CD4-positive, alpha-beta memory T cell (primary cell): ENCODE measurements at places on chromosomes 3 and 15. TPM values are rescaled to one million over a fixed set of nuclear protein-coding genes. Genes with fewer than 3 reads are reported as not detected.
A peak's percentile ranks its signal among the peaks of the same experiment; 100 is the strongest.

DNA sequence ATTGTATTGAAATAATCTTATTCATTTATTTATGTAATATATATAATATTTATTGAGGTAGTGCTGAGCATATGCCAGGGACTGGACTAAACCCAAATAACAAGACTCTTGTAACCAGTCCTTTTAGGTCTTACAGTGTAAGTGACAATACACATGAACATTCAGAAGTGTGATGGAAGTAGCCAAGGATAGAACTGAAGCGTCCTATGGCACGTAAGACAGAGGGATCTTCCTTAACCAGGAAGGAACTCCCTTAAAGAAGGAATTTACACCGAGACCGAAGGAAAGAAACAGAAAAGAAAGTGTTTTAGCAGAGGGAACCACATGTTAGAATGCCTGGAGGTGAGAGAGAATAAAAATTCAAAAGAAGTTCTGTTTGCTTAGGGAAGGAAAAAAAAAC is 23.6 kb upstream of the CLDN1 start:
- no peak for DNase-seq

DNA sequence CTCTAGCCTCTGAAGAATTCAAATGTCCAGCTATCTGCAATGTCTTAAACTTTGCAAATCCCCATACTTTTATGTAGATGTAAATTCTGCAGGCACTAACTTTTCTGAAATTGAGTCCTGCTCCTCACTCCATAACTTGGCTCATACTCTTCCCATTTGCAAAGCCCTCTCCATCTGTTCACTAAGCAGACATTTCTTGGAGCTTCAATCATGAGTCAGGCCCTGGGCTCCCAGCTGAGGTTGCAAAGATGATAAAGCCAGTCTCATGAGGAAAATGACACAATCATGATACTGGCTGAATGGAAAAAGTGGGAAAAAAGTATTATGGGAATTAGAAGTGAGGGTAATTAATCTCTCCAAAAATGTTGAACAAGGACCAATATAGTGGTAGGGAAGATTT is 507.6 kb downstream of the NR2F2 start:
- DNase-seq, result no peak

DNA sequence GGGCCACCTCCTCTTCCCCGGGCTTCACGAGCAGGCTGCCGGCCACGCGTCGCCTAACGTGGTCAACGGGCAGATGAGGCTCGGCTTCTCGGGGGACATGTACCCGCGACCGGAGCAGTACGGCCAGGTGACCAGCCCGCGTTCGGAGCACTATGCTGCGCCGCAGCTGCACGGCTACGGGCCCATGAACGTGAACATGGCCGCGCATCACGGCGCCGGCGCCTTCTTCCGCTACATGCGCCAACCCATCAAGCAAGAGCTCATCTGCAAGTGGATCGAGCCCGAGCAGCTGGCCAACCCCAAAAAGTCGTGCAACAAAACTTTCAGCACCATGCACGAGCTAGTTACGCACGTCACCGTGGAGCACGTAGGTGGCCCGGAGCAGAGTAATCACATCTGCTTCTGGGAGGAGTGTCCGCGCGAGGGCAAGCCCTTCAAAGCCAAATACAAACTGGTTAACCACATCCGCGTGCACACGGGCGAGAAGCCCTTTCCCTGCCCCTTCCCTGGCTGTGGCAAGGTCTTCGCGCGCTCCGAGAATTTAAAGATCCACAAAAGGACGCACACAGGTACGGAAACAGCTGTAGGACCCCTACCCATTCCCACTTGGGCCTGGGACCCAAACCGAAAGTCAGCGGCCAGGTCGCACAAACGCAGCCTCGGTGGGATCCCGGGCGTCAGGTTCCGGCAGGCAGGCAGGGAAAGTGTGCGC is 1.5 kb downstream of the ZIC1 start:
- DNase-seq, result peak; percentile 10

DNA sequence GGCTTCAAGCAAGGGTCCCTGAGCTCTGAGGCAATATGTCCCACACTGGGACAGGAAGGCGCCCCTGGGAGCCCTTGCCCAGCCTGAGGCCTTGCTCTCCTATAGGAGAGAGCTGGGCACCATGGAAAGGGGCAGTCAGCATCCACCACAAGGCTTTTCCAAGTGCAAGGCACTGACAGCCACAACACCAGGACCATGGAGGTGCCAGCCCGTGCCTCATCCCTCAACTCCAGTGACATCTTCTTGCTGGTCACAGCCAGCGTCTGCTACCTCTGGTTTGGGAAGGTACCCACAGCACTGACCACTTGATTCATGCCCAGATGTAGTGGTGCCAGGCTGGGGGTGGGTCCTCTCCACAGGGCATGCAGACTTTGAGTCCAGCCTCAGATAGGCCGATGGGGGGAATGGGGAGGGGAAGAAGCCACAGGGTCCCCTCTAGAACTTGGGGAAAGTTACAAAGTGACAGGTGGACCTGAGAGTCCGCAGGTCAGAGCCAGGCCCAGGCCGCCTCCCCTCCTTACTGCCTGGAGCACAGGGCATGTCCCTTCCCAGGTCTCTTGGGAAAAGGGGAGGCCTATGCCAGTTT is 11.8 kb downstream of the VILL start:
- DNase-seq, result no peak

DNA sequence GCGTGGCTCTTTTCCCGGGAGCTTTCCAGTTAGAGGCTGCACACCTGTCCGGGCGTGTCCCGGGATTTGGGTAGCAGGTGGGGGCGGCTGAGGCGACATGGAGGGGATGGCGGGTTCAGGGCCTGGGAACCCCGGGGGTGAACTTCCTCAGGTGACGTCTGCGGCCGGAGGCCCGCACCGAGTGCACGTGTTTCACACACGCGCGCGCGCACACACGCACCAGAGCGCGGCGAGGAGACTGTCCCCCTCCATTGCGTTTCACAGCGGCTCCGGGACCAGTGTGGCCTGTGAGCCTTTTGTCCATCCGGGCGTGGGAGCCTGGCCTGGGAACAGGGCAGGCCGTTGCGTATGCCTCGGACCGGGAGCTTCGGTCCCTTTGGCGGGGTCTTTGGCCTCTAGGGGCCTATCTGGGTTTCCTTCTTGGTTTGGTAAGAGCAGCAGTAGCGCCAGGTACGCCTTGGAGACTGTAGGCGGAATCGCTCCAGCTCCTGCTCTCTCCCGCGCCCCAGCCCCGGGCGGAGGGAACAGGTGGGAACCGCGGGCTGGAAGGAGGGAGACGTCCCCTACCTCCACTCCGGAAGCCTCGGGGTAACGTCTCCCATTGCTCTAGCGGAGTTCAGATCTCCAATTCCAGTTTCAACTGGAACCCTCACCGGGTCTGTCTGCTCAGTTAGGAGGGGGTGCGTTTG is 220.0 kb downstream of the MEIS2 start:
- no peak for DNase-seq

GRCh38 chr15:39501366-39502081 is 79.4 kb upstream of the THBS1 start:
- DNase-seq, result no peak

GRCh38 chr15:47870956-47871625 is 153.8 kb downstream of the SEMA6D start:
- no peak for DNase-seq

- DNase-seq, result no peak
These were observed 314.7 kb upstream of the ROPN1 start for GRCh38 chr3:124306665-124307064.

GRCh38 chr3:188706176-188706575 is 465.6 kb upstream of the TPRG1 start:
- DNase-seq, result no peak

DNA sequence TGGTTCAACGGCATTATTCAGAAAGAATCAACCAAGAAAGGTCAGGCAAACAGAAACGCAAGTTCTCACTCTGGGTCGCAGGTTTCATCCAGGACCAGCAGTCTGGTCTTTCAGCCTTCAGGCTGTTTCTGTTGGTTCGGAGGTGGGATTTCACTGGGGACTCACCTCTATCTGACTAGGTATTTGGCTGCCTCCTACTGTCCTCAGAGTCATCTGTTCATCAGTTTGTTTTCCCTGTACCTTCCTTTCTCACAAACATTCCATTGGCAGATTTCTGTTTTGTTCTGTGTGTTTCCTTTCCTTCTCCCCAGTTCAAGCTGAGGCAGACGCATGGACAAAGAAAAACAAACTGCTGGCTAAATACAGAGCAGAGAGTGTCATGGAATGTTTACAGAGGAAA is 1046.6 kb upstream of the CFAP20DC start:
- DNase-seq, result no peak

GRCh38 chr15:34043391-34043790 is 4.4 kb upstream of the AVEN start:
- no peak for DNase-seq

DNA sequence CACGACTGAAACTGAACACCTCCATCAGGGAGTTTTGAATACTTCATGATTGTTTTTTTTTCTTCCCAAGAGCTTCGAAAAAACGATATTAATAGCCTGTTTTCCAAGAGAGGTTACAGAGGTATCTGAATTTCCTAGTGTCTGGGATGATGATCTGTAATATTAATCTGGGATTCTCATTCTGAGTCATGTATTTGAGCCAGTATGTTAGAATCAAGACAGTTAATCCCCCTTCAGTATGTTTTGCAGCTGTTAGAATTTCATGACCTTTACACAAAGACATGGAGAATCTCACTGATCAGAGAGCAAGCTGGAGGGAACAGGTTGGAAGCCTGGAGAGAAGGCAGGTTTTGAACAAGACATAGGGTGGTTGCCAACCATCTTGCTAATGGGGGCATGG is 234.5 kb upstream of the GAP43 start:
- DNase-seq, result no peak

DNA sequence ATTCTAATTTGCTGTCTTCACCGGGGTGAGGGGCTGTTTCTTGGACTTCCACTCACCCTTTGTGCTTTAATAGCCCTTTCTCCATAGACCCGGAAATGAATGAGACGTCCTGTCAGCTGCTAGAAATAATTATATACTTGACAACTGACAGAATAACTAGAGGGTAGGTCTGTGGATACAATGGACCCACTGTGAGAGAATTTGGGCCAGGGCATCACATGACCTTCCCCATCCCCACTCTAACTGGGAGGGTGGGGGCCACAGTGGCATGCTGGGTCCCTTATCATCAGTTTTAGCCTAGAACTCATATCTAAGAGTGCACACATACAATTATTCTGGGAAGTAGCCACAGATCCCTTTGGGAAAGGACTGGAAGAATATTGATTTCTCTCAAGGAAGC is 25.9 kb upstream of the MINAR1 start:
- DNase-seq, result no peak

DNA sequence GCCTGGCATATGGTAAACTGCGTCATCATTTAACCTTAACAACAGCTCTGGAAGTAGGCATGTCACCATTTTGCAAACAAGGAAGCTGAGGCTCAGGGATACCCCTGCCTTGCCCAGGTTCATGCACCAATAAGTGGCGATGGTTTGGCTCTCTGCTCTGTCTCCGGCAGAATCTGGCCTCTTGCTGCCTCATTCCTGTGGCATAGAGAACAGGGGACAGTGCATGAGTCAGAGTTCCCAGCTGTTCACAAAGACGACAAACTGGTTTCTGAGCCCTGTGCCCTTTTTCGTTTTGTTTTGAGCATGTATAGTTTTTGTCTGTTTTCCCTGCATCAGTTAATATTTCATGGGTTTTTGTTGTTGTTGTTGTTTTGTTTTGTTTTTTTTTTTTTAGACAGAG is 236.8 kb downstream of the OPA1 start:
- DNase-seq, result no peak

GRCh38 chr3:71444861-71445259 is 138.7 kb downstream of the FOXP1 start:
- no peak for DNase-seq

- DNase-seq, result no peak
These were observed 5.8 kb downstream of the MCM2 start for GRCh38 chr3:127604035-127604434.

DNA sequence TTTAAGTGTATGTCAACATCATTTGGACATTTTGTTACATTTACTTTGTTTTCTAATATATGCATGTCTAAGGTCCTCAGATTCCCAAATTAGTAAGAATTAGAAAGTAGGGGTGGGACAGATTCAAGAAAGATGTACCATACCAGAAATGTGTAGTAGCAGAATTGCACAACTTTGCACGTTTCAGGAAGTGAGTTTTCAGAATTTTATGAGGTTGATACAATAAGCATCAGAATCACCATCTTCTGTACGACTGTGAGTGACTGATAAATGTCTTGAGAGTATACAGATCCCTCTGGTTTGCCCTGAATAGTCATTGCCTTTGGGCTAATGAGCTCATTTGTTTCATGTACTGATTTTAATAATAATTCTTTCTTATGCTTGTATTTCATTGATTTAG is 9.3 kb downstream of the ARIH2 start:
- no peak for DNase-seq

DNA sequence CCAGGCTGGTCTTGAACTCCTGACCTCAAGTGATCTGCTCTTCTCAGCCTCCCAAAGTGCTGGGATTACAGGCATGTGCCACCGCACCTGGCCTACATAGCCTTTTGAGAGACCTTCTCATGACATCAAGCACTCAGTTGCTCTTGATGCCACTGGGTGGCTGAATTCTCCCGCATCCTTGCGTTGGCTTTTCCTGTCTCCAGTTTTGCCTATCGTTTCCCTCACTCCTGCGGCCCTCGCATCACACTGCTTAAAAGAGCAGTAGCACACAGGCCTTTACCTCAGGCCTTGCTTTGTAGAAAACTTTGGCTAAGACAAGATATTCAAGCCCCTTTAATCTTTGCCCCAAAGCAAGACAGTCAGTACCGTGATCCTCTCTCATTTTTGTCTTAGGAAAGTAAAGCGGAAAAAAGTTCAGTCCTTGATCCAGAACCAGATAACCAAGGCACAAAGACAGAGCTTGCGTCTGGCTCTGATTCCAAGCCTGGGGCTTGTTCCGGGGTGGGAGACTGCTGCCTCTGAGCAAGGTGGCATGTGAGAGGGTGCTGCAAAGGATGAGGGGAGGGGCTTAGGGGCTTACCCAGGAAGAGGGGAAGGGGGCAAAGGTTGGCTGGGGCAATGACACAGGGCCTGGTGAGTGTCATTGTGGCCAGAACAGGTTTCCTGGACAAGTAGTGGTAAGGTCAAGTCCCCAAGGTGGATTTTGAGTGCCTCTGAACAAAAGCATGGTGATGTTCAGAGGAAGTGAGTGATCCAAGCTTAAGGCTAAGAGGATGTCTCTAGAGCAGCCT is 175.0 kb upstream of the TLE3 start:
- DNase-seq, result no peak

The TIMP4 gene
- not detected for total RNA-seq

The GATM gene
- 1.1 TPM for total RNA-seq

The P2RY1 gene
- 0.08 TPM for total RNA-seq

The CNBP gene
- 369 TPM for total RNA-seq

The SLC24A5 gene
- not detected for total RNA-seq

The SMCO1 gene
- total RNA-seq, result not detected

The CA12 gene
- not detected for total RNA-seq

The PHLDB2 gene
- total RNA-seq, result 8.5 TPM

The BCL2A1 gene
- 28.5 TPM for total RNA-seq

The C2CD4A gene
- total RNA-seq, result 0.11 TPM
